ENCODE measurements at places on chromosomes 7 and 10.
A peak's percentile ranks its signal among the peaks of the same experiment; 100 is the strongest.

DNA sequence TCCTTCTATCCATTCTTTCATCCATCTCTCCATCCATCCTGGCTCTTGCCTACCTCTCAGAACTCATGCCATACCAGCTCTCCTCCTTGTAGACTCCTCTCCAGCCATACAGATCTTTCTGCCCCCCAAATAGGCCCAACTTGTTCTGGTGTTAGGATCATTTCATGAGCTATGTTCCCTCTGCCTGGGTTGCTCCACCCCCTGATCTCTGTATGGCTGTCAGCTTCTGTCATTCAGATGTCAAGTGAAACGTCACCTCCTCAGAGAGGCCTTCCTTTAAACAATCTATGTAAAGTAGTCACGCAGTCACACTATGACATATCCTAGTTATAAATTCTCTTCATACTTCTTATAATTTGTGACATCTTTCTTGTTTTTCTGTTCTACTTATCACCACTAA lies 42.3 kb upstream of the PNLIPRP3 start:
- no peak for DNase-seq

DNA sequence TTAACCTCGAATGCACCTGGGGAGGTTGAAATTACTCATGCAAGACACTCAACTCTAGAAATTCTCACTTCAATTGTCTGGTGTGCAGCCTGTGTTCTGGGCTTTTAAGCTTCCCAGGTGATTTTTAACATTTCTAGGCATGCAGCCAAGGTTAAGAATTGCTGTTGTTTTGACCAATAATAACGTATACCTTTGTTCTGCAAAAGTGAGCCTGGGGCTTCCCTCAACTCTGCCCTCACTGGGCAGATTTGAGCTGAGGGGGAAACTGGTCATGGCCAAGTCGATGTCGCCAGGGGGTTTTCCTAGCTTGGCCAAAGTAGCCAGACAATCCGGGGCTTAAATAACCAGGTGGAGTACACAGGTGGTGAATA lies 568 bp downstream of the PRSS2 start:
- DNase-seq = no peak

DNA sequence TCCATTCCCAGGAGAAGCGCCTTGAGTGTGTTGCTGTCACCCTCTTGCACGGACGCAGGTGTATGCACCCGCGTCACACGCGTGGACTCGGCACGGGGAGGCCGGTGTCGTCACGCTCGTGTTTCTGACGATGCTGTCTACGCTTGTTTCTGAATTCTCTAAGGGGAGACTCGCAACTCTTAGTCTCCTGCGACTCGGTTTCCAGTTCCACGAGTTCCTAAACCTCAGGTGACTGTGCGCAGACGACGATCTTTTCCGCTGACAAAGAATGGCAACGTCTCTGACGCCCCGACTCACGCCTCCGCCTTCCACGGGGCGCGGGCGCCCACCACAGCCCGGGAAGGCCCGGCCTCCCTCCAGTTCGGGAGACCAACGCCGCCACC lies 579 bp downstream of the IDI1 start:
- peak; percentile 56 for DNase-seq

DNA sequence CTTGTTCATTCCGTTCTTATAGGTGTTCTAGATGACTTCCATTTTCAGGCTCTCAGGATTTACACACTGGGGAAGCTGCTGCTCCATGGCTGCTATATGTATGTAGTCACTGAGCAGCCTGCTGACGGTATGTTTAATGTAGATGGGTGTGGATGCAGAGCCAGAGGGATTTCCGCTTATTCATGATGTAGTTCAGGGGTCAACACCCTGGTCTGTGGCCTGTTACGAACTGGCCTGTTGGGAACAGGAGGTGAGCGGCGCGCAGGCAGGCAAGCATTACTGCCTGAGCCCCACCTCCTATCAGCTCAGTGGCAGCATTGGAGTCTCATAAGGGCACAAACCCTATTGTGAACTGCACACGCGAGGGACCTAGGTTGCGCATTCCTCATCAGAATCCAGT lies 33.9 kb downstream of the DNAJB6 start:
- no peak for DNase-seq

GRCh38 chr10:119469846-119470245 lies 72.7 kb downstream of the RGS10 start:
- no peak for DNase-seq
